ENCODE measurements at places on chromosomes 7 and 10.

DNA sequence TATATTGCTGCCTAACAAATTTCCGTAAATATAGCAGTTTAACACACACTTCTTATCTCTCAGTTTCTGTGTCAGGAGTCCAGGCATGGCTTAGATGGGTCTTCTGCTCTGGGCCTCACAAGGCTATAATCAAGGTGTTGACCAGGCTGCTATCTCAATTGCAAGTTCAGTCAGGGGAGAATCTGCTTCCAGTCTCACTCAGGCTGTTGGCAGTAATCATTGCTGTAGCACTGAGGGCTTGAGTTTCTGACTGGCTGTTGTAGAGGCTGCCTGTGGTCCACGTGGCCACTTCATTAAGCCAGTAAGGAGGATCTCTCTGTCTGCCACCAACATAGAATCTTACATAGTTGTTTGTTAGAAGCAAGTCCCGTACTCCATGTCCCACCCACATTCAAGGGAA lies 138.4 kb downstream of the ST7 start:
- no peak overlapping the region for H3K27ac ChIP-seq
- H3K27me3 ChIP-seq: no peaks in the 10 kb centered on the region
- H3K36me3 ChIP-seq: no peaks in the 10 kb centered on the region
- no peak for DNase-seq
- H3K4me1 ChIP-seq: peaks cover 10% of the 10 kb centered on the region

DNA sequence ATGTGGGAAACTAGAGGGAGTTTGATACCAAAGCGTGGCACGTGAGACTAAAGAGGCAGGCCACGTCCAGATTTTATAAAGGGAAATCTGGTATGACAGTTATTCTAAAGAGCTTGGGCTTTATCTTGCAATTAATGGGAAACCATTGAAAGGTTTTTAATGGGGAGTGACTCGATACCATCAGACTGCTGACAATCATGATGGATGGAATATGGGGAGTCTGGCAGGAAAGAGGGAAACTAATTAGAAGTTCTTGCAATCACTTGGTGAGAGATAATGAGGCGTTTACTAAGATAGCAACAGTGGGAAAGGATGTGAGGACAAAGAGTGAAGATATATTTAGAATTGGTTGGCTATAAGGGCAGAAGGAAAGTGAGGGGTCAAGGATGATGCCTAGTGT lies 94.0 kb downstream of the MBL2 start:
- no peak overlapping the region for H3K4me3 ChIP-seq
- H3K36me3 ChIP-seq: no peaks in the 10 kb centered on the region
- H3K4me1 ChIP-seq: peaks cover 30% of the 10 kb centered on the region
- no peak overlapping the region for H3K27ac ChIP-seq

DNA sequence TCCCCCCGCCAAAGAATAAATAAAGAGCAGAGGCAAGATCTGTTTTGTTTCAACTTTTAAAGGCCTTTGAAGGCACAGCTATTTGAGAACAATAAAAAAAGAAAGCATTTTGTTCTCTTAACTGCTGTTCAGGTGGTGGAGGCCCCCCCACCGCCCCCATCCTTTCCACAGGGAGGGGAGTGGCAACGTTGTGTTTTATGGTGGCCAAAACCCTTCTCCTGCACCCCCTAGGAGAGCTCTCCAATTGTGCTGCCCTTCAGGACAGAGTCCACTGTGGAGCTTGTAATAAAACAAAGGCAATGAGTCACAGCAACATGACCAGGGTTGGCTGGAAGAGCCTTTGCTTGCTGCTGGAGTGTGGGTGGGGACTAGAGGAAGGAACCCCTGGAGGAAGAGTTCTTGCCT lies 987.9 kb downstream of the KCNMA1 start:
- DNase-seq: peak; percentile 42
- H3K27me3 ChIP-seq: no peaks in the 10 kb centered on the region
- H3K36me3 ChIP-seq: no peaks in the 10 kb centered on the region

- H3K4me1 ChIP-seq: no peaks in the 10 kb centered on the region
- no peaks in the 10 kb centered on the region for H3K36me3 ChIP-seq
- no peak overlapping the region for H3K4me3 ChIP-seq
- H3K27ac ChIP-seq: no peak overlapping the region
Measured at GRCh38 chr10:6912424-6912823, 332.3 kb upstream of the PRKCQ start.

- no peak for DNase-seq
- peak overlapping the region; percentile 54 for H3K27ac ChIP-seq
- H3K36me3 ChIP-seq: no peaks in the 10 kb centered on the region
- H3K4me1 ChIP-seq: no peaks in the 10 kb centered on the region
Measured at GRCh38 chr10:13788711-13789447, 202.1 kb downstream of the PRPF18 start.

- H3K4me3 ChIP-seq: no peak overlapping the region
- H3K27me3 ChIP-seq: no peaks in the 10 kb centered on the region
- no peaks in the 10 kb centered on the region for H3K36me3 ChIP-seq
- H3K4me1 ChIP-seq: 0 out of 2 replicates have a peak, but pooled peaks cover 11% of the 10 kb centered on the region
Measured at GRCh38 chr7:108417926-108418325, 38.3 kb downstream of the NRCAM start.

GRCh38 chr10:11175823-11176243 lies 158.2 kb downstream of the CELF2 start:
- no peaks in the 10 kb centered on the region for H3K4me1 ChIP-seq
- H3K27ac ChIP-seq: no peak overlapping the region
- no peak overlapping the region for H3K4me3 ChIP-seq
- no peak for DNase-seq

GRCh38 chr10:131230641-131231322 lies 80.7 kb downstream of the TCERG1L start:
- H3K27ac ChIP-seq: no peak overlapping the region
- no peaks in the 10 kb centered on the region for H3K36me3 ChIP-seq
- DNase-seq: no peak
- no peak overlapping the region for H3K4me3 ChIP-seq

- DNase-seq: peak; percentile 18
- H3K4me3 ChIP-seq: no peak overlapping the region
- no peaks in the 10 kb centered on the region for H3K36me3 ChIP-seq
- H3K4me1 ChIP-seq: no peaks in the 10 kb centered on the region
- no peak overlapping the region for H3K27ac ChIP-seq
Measured at GRCh38 chr7:2009541-2010001, 223.2 kb downstream of the MAD1L1 start.

DNA sequence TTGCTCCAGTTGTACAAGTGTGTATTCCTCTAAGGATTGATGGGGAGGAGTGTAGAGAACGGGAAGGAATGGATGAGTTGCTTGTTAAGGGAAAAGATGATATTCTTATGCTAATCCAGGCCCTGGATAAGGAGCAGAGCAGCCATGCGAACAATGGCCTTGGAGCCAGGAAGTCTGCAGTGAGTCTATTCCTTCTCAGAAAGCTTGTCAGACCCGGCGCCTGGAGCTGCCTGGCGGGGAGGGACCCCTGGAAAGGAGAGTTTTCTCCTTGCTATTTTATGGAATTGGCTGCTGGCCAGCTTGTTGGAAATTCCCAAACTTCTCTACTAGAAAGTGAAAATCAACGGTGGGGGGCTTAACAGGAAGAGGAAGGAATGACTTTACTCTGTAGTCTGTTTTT lies 89.1 kb downstream of the MMRN2 start:
- no peaks in the 10 kb centered on the region for H3K36me3 ChIP-seq
- no peaks in the 10 kb centered on the region for H3K27me3 ChIP-seq
- no peak for DNase-seq
- H3K4me3 ChIP-seq: no peak overlapping the region
- no peak overlapping the region for H3K27ac ChIP-seq
- peaks cover 37% of the 10 kb centered on the region for H3K4me1 ChIP-seq

GRCh38 chr7:142689439-142690120 lies 59.7 kb upstream of the PRSS1 start:
- DNase-seq: no peak
- no peak overlapping the region for H3K27ac ChIP-seq

DNA sequence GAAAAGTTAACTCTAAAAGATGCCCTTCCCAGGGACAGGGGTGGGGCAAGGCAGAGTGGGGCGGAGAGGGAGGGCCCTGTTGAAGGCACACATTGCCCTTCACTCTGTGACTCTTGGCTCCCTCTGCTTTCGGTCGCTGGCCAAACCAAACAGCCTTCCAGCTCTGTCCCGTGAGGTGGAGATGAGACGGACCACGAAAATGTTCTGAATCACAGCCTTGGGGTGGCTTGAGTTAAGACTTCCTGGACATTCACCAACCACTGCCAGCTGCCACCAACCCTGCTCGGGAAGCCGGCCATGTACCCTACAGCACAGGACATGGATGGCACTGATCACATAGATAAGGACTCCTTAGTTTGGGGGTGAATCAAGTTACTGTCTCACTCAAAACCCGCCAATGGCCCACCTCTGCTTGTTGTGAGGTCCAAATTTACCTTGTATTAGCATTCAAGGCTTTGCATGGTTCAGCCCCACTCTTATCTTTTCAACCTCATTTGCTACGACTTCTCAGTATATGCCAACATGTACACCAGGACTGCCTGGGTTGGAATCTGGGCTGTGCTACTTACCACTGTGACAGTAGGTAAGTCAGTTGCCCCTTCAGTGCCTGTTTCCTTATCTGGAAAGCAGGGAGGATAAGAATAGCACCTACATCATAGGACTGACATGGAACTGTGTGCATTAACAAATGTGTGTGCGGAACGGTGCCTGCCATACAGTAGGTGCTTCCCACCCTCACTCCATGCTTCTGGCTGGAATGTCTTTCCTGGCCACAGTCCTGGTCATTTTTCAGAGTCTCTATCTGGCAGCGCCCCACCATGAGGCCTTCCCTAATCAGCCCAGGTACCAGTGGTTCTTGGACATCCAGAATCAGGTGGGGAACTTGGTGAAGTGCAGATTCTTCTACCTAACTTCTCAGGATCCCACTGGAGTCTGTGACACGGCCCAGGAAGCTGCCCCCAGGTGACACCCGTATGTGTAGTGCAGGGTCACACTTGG lies 28.0 kb downstream of the ITPRIP start:
- H3K27me3 ChIP-seq: no peaks in the 10 kb centered on the region
- no peak overlapping the region for H3K27ac ChIP-seq
- no peaks in the 10 kb centered on the region for H3K4me1 ChIP-seq
- H3K4me3 ChIP-seq: no peak overlapping the region

GRCh38 chr10:107971411-107971810 lies 806.9 kb upstream of the SORCS1 start:
- no peaks in the 10 kb centered on the region for H3K4me1 ChIP-seq
- no peaks in the 10 kb centered on the region for H3K27me3 ChIP-seq
- H3K36me3 ChIP-seq: no peaks in the 10 kb centered on the region
- no peak overlapping the region for H3K4me3 ChIP-seq

- no peaks in the 10 kb centered on the region for H3K27me3 ChIP-seq
- H3K4me1 ChIP-seq: no peaks in the 10 kb centered on the region
- peaks cover 2% of the 10 kb centered on the region for H3K36me3 ChIP-seq
Measured at GRCh38 chr10:112426111-112426510, 20.6 kb downstream of the ZDHHC6 start.

DNA sequence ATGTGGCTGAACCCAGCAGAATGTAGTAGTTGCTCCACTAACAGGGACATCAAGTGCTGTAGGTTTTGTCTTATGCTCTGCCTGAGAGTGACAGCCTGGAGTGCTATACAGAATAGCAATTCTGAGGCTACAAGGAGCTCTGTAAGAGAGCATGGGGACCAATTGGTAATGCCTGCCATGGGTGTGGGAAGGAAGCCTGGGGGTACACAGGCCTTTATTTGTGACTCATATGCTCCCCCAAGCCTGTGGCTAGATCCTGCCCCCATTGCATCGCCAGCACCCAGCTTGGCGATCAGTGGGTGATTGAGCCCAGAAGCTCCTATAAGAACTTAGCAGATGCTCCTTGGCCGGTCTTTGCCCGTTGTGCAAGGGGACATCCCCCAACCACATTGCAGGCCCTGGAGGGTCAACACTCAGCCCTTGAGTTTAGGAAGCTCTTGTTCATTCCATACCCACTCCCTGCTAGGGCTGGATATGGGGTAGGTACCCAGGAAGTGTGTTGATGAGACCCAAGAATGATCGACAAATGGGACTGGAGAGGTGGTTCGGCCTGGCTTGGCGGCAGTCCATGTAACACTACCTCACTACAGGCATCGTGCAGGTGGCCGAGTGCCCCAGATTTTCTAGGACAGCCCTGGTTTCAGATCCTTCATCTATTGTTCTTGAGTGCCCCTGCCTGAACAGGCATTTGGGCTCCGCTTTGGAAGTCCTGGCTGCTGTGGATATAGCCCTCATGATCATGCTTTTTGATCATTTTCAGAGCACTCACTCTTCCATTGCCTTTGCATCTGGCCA lies 37.7 kb downstream of the ZMIZ1 start:
- H3K4me3 ChIP-seq: no peak overlapping the region
- H3K4me1 ChIP-seq: peaks cover 14% of the 10 kb centered on the region
- no peaks in the 10 kb centered on the region for H3K27me3 ChIP-seq
- DNase-seq: no peak
- no peaks in the 10 kb centered on the region for H3K36me3 ChIP-seq

GRCh38 chr10:16854623-16855022 lies 37.4 kb upstream of the RSU1 start:
- no peak for DNase-seq
- no peak overlapping the region for H3K27ac ChIP-seq
- no peaks in the 10 kb centered on the region for H3K4me1 ChIP-seq

DNA sequence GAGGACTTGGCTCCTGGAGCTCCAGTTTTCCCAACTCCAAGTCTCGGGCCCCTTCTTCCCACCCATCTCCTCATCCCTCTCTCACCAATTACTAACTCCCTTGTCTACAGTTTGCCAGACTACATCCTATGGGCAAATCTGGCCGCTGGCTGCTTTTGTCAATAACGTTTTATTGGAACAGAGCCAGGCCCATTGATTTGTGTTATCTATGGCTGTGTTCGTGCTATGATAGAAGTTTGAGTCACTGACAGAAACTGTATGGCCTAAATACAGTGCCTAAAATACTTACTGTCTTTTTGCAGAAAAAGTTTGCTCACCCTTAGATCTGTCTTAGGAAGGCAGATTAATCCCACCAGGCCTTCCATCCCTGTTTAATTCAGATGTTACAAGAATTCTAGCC lies 71.3 kb downstream of the PIP4K2A start:
- peaks cover 13% of the 10 kb centered on the region for H3K4me1 ChIP-seq
- H3K27me3 ChIP-seq: no peaks in the 10 kb centered on the region
- H3K36me3 ChIP-seq: no peaks in the 10 kb centered on the region
- no peak overlapping the region for H3K4me3 ChIP-seq
- H3K27ac ChIP-seq: no peak overlapping the region

- no peak overlapping the region for H3K4me3 ChIP-seq
- no peaks in the 10 kb centered on the region for H3K36me3 ChIP-seq
- H3K4me1 ChIP-seq: no peaks in the 10 kb centered on the region
- no peaks in the 10 kb centered on the region for H3K27me3 ChIP-seq
- DNase-seq: no peak
Measured at GRCh38 chr10:19332304-19332703, 283.7 kb downstream of the MALRD1 start.

DNA sequence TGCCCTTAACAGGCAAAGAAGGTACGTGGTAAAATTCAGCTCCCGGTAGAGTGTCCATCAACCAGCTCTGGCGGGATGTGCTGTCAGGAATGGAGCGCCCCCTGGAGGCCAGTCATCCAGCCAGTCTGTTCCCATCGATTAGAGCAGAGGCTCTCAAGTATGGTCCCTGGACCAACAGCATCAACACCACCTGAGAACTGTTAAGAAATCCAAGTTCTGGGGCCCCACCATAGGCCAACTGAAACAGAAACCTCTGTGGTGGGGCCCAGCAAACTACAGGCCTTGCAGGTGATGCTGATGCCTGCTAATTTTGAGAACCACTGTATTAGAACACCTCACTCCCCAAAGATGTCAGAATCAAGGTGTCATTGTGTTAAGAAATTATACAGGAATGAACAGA lies 109.2 kb downstream of the DPY19L1 start:
- no peaks in the 10 kb centered on the region for H3K27me3 ChIP-seq
- no peaks in the 10 kb centered on the region for H3K4me1 ChIP-seq
- no peak overlapping the region for H3K4me3 ChIP-seq
- H3K36me3 ChIP-seq: no peaks in the 10 kb centered on the region
